Stimulated activated CD8-positive, alpha-beta memory T cell treated with anti-CD3 and anti-CD28 coated beads, Interleukin-4, amount 100 ng/mL, for 1 hour (primary cell): ENCODE measurements at places on chromosomes 13 and 19.

DNA sequence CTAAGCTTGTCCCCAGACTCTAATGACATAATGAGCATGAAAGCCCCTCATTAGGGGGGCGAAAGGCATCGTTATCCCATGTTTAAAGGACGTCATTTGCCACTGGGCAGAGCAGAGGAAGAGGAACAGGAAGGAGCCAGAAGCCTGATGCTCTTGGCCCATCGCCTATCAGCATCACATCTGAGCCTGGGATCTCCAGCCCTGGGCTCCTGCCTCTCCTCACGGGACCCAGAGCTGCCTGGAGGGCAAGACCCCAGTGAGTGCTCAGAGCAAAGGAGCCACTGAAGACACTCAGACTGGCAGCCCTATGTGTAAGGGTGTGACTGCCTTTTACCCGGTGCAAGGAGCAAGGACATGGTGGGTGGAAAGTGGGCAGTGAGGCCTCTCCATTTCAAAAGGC lies 115.0 kb upstream of the ZNF507 start:
- no peak for DNase-seq

DNA sequence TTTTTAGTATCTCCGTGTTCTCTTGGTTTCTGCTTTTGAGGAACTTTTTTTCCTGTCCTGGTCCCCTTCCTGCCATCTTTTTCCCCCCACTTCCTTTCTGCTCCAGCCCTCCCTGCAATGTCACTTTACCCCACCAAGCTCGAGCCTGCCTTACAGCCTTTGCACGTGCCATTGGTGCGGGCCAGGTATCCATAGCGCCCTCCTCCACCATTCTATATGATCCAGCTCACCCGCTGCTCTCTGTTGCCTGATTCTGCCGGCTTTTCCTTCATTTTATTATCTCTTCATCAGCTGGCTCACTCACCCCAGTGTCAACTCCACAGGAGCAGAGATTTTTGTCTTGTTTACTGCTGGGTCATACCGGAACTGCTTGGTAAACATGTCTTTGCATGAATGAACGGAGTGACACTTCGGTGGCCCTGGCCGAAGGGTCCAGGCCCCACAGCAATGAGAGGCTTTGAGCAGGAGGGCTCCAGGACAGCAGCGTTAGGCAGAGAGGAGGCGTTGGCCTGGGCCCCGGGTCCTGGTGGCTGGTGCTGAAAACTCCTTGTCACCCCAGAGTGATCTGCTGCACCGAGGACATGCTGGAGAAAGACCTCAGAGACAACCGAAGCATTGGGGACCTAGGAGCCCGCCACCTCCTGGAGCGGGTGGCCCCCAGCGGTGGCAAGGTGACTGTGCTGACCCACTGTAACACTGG lies 1.2 kb downstream of the MRI1 start:
- no peak for DNase-seq

GRCh38 chr13:43698758-43699157 lies 88.0 kb downstream of the ENOX1 start:
- DNase-seq, result no peak

GRCh38 chr13:100470866-100471505 lies 117.6 kb downstream of the GGACT start:
- no peak for DNase-seq

- no peak for DNase-seq
Measured at GRCh38 chr19:18173054-18173571, 500 bp upstream of the IFI30 start.

- DNase-seq, result no peak
Measured at GRCh38 chr19:42111384-42111783, 20.9 kb downstream of the POU2F2 start.

DNA sequence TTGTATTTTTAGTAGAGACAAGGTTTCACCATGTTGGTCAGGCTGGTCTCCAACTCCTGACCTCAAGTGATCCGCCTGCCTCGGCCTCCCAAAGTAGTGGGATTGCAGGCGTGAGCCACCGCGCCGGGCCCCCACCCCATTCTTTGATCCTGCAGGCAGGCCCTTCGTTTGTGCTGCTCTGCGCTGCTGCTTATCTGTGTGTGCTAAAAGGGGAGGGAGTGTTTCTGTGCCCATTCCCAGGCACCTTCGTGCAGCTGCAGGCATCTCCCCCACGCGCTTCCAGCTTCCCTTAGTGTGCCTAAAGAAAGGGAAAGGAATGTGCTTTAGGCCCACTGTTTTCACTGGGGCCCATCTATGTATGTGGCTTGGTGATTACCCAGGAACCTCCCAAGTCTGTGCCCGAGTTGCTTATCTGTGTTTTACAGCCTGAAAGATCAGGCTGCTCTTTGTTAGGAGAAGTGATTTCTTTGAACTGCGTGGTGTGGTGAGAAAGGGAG lies 27.2 kb downstream of the EPN1 start:
- no peak for DNase-seq

DNA sequence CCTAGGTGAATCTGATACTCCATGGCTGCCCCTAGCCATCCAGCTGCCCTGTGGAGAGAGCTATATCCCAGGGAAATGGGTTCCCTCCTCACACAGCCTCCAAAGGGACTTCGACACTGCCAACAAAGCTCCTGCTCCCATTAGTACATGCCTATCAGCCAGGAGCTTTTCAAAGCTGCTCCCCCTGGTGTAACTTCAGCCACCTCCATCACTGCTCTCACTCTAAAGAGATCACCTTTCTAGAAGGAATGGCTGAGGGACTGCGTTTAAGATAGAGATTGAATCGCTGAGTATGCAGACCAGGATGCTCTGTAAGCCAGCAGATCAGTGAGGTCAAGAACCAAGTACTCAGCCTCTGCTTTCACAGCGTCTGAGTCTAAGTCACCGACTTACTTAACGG lies 213.7 kb downstream of the NALCN start:
- DNase-seq, result no peak

- DNase-seq, result no peak
Measured at GRCh38 chr13:59120297-59120843, 1043.4 kb downstream of the DIAPH3 start.

GRCh38 chr13:65926750-65927171 lies 1303.4 kb downstream of the PCDH9 start:
- DNase-seq, result no peak

- DNase-seq, result no peak
Measured at GRCh38 chr19:58547323-58548312, 3.8 kb downstream of the TRIM28 start.

DNA sequence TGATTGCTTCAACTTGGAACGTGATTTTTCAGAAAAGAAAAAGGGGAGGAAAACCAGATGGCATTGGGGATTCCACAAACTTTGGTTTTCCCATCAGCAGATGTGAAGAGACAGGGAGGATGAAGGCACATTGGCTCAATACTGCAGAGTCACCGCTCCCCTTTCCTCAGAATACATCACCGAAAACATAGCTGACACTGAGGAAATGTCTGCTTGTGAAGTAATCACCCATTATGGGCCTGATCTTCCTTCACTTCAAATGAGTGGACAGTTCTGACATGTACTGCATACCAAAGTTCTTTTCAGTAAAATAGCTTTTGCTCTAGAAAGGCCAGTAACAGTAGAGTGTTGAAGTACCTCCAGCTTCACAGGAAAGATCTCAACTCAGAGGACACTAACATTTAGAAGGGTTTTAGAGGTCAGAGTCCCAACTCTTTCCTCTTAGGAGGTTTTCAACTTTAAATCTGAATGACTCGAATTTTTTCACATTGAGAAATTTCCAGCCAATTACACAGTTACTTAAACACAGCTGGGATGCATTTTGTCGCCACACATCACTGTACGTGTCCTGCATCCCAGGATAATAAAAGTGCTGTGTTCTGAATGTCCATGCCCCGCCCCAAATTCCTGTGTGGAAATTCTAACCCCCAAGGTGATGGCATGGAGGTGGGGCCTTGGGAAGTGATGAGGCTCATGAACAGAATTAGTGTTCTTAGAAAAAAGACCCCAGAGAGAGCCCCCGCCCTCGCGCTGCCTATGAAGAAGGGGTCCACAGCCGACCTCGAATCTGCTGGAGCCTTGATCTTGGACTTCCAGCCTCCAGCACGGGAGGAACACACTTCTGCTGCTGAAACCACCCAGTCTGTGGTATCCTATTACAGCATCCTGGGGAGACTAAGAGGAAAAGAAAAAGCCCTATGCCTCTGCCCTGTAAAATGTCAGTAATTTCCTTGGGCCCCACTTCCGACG lies 77.7 kb downstream of the COL4A1 start:
- no peak for DNase-seq

DNA sequence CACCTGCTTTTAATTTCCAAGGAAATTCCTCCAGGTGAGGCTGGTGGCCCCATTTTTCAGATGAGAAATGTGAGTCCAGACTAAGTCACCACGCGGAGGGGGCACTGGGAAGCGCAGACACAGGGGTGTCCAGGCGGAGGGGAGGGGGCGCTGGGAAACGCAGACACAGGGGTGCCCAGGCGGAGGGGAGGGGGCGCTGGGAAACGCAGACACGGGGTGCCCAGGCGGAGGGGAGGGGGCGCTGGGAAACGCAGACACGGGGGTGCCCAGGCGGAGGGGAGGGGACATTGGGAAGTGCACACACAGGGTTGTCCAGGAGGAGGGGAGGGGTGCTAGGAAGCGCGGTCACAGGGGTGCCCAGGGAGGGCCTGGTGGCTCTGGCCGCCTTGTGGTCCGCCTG lies 3.5 kb downstream of the GRK1 start:
- DNase-seq, result no peak

- DNase-seq, result no peak
Measured at GRCh38 chr13:35700671-35701070, 224.2 kb upstream of the MAB21L1 start.

DNA sequence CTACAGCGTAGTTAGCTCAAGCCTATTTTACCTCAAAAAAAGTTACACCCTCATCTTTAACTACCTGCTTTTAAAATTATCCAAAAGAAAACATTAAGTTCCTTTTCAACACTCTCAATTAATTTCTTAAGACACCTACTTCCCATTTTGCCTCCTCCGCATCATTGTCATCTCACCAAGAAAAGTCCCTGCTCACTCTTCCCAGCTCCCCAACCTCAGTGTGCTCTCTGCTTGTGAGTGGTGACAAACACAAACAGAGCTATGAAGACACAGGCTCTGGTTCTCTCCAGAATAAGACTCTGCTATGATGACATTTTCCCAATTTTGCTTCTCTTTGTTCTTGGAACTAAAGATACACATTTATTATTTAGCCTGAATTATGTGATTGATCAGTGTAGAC lies 385.1 kb upstream of the HTR2A start:
- no peak for DNase-seq

GRCh38 chr13:48817166-48817802 lies 158.4 kb upstream of the FNDC3A start:
- no peak for DNase-seq

DNA sequence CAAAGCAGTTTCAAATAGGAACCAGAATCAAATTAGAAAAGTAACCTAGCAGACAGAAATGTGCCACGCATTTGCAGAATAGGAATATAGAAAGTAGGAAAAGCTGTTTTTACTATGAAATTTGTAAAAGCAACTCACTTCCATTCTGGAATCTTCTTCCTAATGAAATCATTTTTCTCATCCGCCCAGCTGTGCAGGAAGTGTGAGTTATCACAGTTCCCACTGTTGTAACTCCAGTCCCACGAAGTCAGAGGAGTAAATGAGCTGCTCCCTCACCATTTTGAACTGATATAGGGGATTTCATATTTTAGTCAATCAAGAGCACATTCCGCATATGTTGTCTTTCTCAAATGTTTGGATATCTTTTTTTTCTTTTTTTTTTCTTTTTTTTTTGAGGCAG lies 230.8 kb downstream of the TBC1D4 start:
- no peak for DNase-seq

DNA sequence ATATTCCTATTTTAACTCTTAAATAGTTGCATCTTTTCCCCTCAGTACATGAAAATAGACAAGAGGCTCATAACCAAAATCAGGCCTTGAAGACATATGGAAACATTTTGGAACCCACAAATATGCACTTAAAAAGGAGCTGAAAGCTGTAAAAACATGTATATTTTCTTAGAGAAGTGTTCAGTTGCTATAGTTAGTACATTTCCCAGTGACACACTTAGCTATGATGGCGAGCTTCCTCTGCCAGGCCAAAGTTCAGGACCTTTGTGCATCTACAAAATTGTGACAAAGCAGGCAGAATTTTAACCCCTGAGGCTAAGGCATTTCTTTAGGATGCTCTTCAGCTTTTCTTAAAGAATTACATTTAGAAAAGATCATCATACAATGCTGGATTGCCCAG lies 54.5 kb downstream of the RCBTB2 start:
- no peak for DNase-seq

- DNase-seq, result no peak
Measured at GRCh38 chr19:8571006-8571411, 6.2 kb downstream of the MYO1F start.

DNA sequence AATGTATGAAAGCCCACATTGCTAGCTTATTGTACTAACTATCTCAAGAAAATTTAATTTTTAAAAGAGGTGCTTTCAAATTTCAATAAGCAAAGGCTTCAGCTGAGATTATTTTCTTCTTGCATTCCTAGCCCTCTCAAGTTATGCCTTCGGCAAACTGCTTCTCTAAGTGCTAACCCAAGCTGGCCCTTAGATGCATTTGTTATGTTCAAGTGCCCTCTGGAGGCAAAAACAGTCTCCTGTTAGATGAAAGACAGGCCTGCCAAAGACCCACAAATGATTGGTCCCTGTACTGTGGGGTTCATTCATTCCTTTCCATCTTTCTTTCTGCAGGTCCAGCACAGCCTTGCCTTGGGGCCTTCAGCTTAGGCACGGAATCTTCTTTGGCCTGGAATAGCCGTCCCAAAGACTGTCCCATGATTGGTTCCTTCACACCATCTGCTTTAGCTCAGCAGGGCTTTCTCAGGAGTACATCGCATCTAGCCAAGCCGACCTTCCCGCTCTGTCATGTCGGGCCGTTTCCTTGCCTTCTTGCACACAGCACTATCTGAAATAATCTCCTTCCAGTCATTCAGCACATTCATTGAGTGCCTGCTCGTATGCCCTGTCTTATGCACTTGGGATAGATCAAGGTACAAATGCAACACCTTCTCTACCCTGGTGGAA lies 26.4 kb upstream of the TPTE2 start:
- no peak for DNase-seq

- DNase-seq, result no peak
Measured at GRCh38 chr13:95044452-95045205, 256.6 kb downstream of the ABCC4 start.

GRCh38 chr19:6519289-6519688 lies 11.5 kb upstream of the TNFSF9 start:
- DNase-seq, result no peak

DNA sequence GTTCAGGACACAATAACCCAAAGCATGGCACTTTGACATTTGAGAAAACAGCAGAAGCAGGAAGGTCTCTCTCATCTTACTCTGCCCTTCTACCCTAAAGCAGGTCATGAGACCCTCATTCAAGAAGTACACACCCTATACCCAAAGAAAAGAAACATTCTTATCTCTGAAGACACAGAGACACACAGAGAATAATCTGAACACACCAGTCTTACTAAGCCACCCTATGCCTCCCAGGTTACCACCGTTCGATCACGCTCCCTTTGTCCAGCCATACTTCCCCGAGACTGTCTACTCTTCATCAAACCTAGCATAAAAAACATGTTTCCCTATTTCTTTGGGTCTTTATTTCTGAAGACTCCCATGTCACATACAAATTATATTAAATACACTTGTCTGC lies 66.5 kb upstream of the ANKRD10 start:
- DNase-seq, result no peak

DNA sequence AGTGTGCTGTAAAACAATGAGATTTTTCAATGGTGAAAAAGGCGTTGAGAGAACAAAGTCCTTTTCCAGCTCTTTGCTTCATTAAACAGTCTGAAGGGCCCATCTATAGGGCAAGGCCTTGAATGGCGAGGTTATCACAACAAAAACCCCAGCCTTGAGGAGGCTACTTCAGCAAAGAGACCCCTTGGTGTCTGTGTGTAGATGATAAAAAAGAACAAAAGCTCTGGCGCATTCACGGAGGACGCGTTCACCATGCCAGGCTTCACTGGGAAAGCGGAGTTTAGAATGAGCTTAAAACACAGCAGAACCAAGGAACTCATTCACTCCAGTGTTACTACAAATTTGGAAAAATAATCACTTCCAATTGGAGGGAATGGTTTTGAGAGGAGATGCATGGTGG lies 530.0 kb upstream of the ARGLU1 start:
- no peak for DNase-seq
